ENCODE measurements at places on chromosomes 1 and 21.

- DNase-seq = no peak
These were observed 94.6 kb upstream of the ZBTB18 start for GRCh38 chr1:243956450-243956849.

- DNase-seq = no peak
These were observed 1.8 kb downstream of the CAP1 start for GRCh38 chr1:40042341-40042740.

GRCh38 chr1:228142701-228143136 is 2.6 kb downstream of the GUK1 start:
- no peak for DNase-seq

- DNase-seq = no peak
These were observed 6.1 kb upstream of the PSEN2 start for GRCh38 chr1:226864311-226864710.

DNA sequence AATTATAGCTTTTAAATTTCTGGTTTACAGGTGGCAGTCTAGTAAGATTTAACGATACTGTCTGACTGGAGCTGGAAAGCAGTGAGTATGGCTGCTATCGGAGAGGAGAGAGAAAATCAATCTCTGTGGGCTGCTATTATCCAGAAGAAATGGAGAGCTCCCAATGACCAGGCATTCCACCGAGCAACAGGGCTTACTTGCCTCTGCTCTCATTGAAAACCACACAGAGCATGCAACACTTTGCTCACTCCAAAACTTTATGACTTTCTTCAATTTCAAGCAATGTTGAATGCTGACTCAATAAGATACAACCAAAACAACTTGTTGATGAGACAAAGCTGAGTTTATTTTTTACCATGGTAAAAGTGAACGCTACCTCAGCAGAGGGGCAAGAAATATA is 337.0 kb upstream of the NCAM2 start:
- no peak for DNase-seq

DNA sequence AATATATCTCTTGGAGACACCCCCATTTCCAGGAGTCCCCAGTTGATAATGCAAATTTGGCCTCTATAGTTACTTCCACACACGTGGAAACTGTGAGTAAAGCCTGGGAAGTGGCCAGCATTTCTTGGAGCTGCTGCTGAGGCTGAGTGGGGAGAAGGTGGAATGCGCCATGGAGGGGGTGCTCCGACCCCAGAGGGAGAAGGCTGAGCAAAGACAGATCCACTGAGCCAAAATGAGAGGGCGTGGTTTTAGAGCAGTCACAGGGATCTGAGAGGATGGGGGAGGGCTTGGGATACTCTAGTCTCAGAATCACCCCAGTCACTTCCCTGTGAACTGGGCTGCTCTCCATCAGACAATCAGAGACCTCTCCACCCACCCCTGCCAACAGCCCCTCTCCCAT is 38.7 kb downstream of the TRIM62 start:
- DNase-seq = no peak

GRCh38 chr1:55427606-55428005 is 212.4 kb upstream of the USP24 start:
- no peak for DNase-seq

- DNase-seq = no peak
These were observed 20.4 kb upstream of the SDE2 start for GRCh38 chr1:226019572-226019971.

DNA sequence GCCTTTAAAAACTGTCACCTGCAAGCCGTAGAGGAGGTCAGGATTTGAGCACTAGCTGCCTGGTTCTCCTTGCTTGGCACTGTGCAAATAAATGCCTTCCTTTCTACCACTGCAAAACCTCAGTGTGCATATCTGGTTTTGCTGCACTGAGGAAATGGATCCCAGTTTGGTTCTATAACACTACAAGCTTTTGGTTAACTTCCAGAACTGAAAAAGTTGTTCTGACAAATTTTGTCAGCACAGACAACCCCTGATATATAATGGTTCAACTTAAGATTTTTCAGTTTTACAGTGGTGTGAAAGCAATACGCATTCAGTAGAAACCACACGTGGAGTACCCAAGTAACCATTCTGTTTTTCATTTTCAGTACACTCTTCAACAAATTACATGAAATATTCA is 29.8 kb upstream of the GALNT2 start:
- DNase-seq = no peak

DNA sequence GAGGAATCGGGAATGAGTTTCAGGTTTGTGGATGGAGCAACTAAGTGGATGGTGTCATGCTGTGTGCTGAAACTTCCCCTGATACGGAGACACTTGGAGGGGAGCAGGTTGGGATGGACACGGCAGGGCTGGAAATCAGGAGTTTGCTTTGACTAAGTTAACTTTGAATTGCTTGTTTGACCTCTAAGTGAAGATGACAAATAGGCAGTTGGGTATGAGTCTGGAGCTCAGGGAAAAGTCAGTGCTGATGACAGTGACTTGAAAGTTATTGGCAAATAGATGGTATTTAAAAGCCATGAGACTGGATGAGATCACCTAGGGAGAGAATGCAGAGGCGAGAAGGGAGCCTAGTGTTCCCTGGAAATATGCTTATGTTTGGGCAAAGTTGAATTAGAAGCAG is 12.8 kb upstream of the ZSCAN20 start:
- DNase-seq = no peak

- no peak for DNase-seq
These were observed 270.6 kb downstream of the NFIA start for GRCh38 chr1:61352845-61353435.

- no peak for DNase-seq
These were observed 32.6 kb downstream of the NMNAT2 start for GRCh38 chr1:183385340-183386144.

GRCh38 chr1:172134087-172134731 is 286.3 kb upstream of the C1orf105 start:
- DNase-seq = no peak

- DNase-seq = no peak
These were observed 14.4 kb upstream of the TOMM20 start for GRCh38 chr1:235142991-235143390.

DNA sequence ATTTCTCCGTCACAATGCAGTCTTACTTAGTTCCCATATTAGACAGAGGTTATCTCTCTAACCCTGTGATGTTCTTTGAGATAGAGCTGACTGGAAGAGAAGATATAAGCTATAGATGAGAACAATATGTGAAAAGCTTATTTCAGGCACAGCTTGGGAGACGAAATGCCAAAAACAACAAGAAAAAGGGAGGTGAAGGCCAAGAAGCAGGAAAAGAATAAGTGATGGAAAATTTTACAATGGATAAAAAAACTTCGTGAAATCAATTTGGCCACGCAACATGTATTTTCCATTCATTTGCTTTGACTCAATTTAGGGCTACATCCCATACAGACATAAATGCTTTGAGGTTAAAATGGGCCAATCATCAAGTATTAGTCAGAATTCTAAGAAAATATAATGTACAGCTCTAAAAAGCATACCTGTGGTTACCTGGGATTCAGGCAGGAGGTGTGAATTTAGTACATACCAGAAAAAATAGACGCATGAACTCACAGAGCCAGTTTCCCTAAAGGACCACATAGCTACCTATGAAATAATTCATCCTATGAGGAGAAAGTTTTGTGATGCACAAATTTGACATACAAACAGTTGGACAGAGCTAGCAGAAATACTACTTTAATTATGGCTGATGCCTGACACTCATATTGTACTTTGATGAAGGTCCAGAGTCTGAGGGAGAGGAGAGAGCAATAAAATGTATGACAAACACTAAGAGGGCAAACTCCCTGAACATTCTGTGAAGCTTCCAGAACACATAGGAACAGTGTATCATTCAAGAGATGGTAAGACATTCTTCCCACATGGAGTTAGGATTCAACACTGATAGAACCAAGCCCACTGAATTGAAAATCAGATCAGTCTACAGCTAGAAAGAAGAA is 12.1 kb downstream of the RGS1 start:
- DNase-seq = no peak

- DNase-seq = no peak
These were observed 32.7 kb upstream of the ZNF326 start for GRCh38 chr1:89962024-89962741.

GRCh38 chr21:19246018-19246417 is 842.4 kb upstream of the TMPRSS15 start:
- DNase-seq = no peak

DNA sequence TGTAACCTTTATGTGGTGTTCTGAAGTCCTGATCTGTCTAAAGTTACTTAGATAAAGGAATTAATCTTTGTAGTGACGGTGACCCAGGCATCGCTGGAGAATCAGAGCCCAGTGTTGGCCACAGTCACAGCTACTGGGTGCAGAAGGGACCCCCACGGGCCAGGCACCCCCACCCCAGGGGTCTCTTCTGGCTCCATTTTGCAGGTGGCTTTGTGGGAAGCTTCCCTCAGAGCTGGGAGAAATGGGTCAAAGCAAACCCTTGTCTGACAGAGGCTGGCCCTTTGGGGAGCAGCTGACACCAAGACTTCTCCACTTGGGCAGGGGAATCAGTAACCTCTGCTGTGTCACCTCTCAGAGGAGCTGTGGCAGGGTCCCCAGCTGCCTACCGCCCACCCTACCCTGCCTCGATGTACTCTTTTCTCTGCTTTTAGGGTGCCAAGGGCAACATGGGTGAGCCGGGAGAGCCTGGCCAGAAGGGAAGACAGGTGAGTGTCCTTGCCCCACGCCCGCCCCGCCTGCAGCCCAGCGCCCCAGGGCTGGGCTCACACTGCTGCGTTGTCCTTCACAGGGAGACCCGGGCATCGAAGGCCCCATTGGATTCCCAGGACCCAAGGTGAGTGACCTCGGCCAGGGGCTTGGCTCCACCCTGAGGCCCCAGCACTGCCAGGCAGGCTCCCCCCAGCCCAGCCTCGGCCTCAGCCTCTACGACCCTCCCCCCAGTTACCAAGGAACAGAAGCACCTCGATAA is 17.7 kb downstream of the COL6A2 start:
- DNase-seq = no peak

- DNase-seq = no peak
These were observed 6.7 kb downstream of the PFDN2 start for GRCh38 chr1:161111117-161111516.

- no peak for DNase-seq
These were observed 140.9 kb upstream of the HMCN1 start for GRCh38 chr1:185593271-185593670.

GRCh38 chr1:245246433-245246832 is 91.6 kb downstream of the KIF26B start:
- no peak for DNase-seq

DNA sequence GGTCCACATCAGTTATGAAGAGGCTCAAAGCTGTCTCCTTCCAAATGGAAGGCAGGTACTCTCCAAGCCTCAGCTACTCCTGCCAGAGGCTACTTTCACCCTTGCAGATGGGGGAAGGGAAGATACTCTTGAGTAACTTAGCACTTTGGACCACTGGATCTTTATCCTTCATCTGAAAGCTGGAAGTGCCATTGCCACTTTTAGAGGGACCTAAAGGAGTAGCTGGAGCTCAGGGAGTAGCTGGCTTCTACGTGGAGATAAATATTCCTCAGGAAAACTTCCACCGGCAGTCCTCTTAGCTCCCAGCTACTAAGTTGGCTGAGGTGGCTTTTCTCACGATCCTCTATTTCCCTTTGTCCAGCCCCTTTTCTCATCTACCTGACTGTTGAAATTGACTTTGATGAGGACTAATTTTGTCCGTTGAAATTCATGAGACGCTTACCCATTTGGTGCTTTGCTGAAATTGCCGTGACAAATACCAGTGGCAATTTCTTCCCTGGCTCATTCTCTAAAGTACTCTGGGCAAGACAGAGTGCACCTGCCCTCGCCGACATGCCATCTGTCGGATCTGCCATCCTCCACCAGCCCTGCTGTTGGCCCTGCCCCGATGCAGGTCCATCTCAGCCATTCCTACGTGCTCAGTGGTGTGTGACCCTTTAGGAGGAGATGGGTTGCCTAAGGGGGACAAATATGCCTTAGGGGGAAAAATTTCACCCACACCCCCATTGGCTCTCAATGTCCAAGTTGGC is 13.6 kb downstream of the IGSF21 start:
- no peak for DNase-seq

- no peak for DNase-seq
These were observed 924 bp downstream of the TMEM240 start for GRCh38 chr1:1539310-1540089.

DNA sequence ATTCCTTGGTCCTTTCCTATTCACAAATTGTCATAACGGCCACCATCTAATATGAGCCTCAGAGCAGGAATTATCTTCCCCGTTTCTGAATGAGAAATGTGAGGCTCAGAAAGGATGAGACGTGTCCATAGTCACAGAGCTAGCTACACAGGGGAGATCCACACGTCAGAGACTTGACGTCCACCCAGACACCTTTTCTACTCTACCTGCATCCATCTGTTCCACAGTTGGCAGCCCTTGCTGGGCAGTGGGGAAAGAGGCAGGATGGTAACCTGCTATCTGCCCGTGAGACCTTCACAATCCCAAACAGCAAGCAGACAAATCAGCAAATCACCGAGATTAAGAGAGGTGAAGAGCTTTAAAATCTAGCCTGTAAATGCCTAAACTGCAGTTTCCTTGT is 8.4 kb downstream of the RIMS3 start:
- DNase-seq = no peak

- no peak for DNase-seq
These were observed 2.9 kb downstream of the KCNJ10 start for GRCh38 chr1:160066829-160067745.

- no peak for DNase-seq
These were observed 116.1 kb upstream of the GALNT2 start for GRCh38 chr1:229950908-229951307.

GRCh38 chr1:74504933-74505512 is 7.4 kb downstream of the LRRC53 start:
- DNase-seq = no peak

- no peak for DNase-seq
These were observed 234.0 kb upstream of the IRF2BP2 start for GRCh38 chr1:234843946-234844345.

- DNase-seq = no peak
These were observed 41.4 kb downstream of the TRIM62 start for GRCh38 chr1:33140153-33141149.

DNA sequence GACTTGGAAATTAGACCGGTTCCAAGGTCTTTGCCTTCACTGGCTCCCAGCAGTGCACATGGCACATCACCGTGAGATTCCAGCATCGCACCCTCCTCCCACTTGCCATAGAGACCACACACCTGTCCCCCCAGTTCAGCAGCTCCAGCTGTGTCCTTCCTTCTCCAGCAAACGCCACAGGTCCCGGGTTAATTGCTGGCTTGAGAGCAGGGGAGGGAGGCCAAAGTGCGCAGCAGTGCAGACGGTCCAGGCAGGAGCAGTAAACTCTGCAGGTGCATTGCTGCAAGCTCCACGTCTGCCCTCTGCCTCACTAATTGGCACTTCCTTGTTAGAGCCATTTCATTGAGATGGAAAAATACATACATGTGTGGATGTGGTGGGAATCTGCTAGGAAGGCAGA is 65.3 kb downstream of the KLHDC7A start:
- DNase-seq = no peak

- DNase-seq = no peak
These were observed 101.2 kb downstream of the ZSCAN20 start for GRCh38 chr1:33573661-33574060.

DNA sequence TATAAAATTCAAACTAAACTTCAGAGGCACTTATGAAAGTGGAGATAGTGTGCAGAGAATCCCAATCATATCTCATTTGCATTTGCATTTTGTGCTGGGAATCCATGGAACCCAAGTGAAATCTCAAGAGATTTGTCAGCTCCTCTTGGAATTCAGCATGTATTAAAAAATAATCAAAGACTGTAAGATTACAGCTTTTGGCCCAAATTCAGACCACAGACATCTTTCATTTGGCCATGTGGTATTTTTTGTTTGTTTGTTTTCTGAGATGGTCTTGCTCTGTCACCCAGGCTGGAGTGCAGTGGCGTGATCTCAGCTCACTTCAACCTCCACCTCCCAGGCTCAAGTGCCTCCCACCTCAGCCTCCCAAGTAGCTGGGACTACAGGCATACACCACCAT is 3.8 kb upstream of the CACYBP start:
- DNase-seq = no peak

GRCh38 chr21:46227811-46228344 is 696 bp downstream of the LSS start:
- DNase-seq = no peak

All from activated T-cell treated with anti-CD3 and anti-CD28 coated beads for 24 hours (primary cell).